ENCODE measurements at places on chromosomes 12 and 14. TPM values are rescaled to one million over a fixed set of nuclear protein-coding genes. Genes with fewer than 3 reads are reported as not detected.

Gene IQSEC3
- polyA plus RNA-seq, result 2.1 TPM

Gene SPIC
- not detected for polyA plus RNA-seq

DNA sequence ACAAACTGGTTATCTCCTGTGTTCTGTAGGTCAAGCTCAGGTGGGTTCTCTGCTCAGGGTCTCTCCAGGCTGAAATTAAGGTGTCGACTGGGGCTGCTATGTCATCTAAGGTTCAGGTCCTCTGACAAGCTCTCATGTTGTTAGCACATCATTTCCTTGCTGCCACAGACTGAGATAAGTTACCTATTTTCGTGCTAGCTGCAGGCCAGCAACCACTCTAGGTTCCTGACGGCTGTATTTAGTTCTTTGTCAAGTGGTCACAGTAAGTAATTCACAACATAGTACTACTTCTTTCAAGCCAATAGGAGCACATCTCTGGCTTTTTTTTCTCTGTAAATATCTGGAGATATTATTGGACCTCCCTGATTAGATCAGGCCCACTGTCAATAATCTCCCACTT lies 169.3 kb upstream of the CAND1 start:
- no peaks in the 10 kb centered on the region for H3K27me3 ChIP-seq
- H3K36me3 ChIP-seq, result no peaks in the 10 kb centered on the region
- DNase-seq, result no peak
- H3K4me3 ChIP-seq, result no peak overlapping the region
- no peak overlapping the region for H3K27ac ChIP-seq

Gene GPR65
- 1.4 TPM for polyA plus RNA-seq

DNA sequence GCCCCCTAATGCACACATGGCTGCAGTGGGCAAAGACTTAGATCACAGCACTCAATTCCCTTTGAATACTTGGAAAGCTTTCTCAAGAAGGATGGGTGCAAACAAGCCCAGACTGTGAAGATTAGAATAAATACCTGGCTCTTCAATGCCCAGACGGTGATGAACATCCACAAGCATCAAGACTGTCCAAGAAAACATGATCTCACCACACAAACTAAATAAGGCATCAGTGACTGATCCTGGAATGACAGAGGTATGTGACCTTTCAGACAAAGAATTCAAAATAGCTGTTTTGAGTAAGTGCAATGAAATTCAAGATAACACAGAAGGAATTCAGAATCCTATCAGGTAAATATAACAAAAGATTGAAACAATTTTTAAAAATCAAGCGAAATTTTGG lies 43.8 kb upstream of the ZDHHC17 start:
- no peaks in the 10 kb centered on the region for H3K27me3 ChIP-seq
- no peak overlapping the region for H3K27ac ChIP-seq
- H3K4me1 ChIP-seq, result no peaks in the 10 kb centered on the region
- no peaks in the 10 kb centered on the region for H3K36me3 ChIP-seq

DNA sequence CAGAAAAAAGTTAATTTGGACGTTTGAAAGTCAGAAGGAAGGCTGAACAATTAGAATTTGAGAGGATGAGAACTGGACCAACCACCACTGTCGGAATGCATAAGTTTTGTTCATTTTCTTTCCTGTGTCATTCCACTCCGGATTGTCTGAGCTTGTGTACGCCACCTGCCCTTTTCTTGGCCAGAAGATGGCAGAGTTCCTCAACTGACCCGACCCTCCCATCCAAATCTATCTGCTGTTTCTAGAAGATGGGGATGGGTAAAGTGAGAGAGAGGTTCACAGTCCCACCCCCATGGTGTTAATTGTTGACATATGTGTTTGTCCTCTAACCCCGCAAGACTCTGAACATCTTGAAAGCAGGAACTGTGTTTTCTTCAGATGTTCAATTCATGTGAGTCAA lies 388.0 kb downstream of the VRK1 start:
- no peak for DNase-seq
- no peaks in the 10 kb centered on the region for H3K36me3 ChIP-seq
- H3K27ac ChIP-seq, result no peak overlapping the region
- no peak overlapping the region for H3K4me3 ChIP-seq
- H3K27me3 ChIP-seq, result no peaks in the 10 kb centered on the region

- no peak overlapping the region for H3K27ac ChIP-seq
- H3K36me3 ChIP-seq, result no peaks in the 10 kb centered on the region
- H3K4me1 ChIP-seq, result no peaks in the 10 kb centered on the region
- no peak for DNase-seq
- no peaks in the 10 kb centered on the region for H3K27me3 ChIP-seq
These were observed 95.7 kb downstream of the CEP128 start for GRCh38 chr14:80845856-80846255.

Gene ZNF410
- 57.8 TPM for polyA plus RNA-seq

GRCh38 chr14:30204431-30204980 lies 276.9 kb upstream of the PRKD1 start:
- no peak overlapping the region for H3K4me3 ChIP-seq
- H3K27me3 ChIP-seq, result no peaks in the 10 kb centered on the region
- H3K4me1 ChIP-seq, result no peaks in the 10 kb centered on the region
- no peak for DNase-seq

GRCh38 chr14:62443796-62444195 lies 601.5 kb downstream of the KCNH5 start:
- H3K36me3 ChIP-seq, result no peaks in the 10 kb centered on the region
- H3K27me3 ChIP-seq, result no peaks in the 10 kb centered on the region
- no peak for DNase-seq
- H3K4me1 ChIP-seq, result no peaks in the 10 kb centered on the region
- H3K4me3 ChIP-seq, result no peak overlapping the region
- no peak overlapping the region for H3K27ac ChIP-seq

DNA sequence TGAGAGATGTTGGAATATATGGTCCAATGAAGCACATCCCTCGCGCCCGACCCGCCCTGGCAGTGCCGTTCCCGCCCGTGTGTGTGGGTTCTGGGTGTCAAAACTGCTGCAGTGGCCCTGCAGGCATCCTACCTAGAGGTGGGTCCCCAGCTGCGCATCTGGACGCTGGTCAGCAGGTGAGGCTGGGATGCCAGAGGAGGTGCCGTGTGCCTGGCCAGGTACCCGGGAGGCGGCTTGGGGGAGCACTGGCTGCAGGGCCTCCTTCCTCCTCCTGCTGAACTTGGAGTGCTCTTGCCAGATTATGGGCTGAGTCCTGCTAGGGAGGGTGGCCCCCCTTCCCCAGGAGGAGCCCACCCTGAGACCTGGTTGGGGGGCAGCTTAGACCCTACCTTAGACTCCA lies 5.2 kb downstream of the MTA1 start:
- H3K4me1 ChIP-seq, result peaks cover 14% of the 10 kb centered on the region
- no peak for DNase-seq
- no peak overlapping the region for H3K4me3 ChIP-seq
- H3K36me3 ChIP-seq, result no peaks in the 10 kb centered on the region
- no peaks in the 10 kb centered on the region for H3K27me3 ChIP-seq

Gene DCP1B
- polyA plus RNA-seq, result 12.4 TPM

Data from adrenal gland (tissue), 19 donors.